ENCODE measurements at places on chromosomes 4 and X.

GRCh38 chrX:110402091-110402849, 43.6 kb downstream of the RTL9 start:
- DNase-seq, result no peak

GRCh38 chr4:115489279-115489678, 375.9 kb upstream of the NDST4 start:
- DNase-seq, result no peak

DNA sequence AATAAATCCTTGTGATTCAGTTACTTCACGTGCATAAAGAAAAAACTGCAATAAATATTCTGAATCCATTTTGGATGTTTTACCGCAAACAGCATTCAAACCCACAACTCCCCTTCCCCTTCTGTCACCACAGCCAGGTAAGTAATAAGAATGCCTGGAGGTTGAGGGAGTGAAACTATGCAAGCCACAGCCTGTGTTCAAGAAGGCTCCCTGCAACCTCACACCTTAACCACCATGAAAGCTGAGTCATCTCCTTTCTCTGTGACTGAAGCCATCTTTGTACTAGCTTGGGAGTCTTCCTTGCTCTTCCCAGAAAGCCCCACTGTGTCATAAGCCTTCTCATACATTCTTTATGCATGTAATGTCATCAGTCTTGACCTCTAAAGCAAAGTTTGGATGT, 297.0 kb upstream of the PUDP start:
- no peak for DNase-seq

DNA sequence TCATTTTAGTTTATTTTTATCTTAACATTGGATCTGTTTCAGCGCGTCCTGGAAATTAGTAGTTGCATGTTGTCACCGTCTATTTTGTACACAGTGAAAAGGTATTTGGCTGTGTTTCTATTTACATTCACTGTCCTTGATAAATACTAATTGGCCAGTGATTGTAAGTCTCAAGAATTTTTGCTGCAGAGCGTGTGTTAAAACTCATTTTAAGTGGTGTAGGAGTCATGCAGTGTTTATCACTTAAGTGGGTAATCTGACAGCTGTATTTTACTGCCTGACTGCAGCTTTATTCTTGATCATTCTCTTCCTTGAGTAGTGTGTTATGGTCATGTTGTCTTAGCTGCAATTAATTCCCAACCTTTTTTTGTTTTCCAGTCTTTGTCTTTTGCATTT, 9.8 kb downstream of the GUCY1A1 start:
- DNase-seq, result no peak

- DNase-seq, result no peak
Measured at GRCh38 chr4:155629183-155629825, 37.3 kb upstream of the GUCY1A1 start.

GRCh38 chr4:39730072-39730471, 32.1 kb downstream of the UBE2K start:
- no peak for DNase-seq

DNA sequence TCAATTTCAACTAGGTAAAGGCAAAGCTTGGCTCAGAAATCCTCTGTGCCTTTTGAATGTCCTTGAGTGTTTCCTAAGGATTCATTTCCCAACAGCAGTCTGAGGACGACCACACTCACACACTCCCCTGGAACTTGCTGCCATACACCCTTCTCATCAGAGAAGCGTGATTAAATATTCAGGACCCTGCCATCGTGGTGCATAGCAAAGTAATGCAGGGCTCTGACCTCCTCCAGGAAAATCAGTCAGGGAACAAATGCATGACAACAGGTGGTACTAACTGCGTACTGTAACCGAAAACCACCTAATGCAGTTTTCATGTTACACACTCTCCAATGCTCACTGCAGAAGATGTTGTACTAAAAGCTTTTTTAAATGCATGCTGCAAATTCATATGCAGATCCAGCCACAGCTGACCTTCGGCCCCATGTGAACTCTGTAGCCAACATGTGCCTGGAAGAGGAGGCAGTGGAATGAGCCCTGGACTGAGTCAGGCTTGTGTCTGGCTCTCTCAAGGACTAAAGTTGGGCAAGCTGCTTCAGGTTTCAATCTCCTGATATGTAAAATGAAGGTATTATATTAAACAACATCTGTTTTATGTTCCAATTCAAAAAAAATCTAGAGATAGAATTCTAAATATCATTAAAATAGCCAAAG, 238.3 kb downstream of the KCNIP4 start:
- no peak for DNase-seq
